Uterus (tissue), 4 donors: ENCODE measurements at places on chromosomes 11 and 22. TPM values are rescaled to one million over a fixed set of nuclear protein-coding genes. Genes with fewer than 3 reads are reported as not detected.
A peak's percentile ranks its signal among the peaks of the same experiment; 100 is the strongest.

GRCh38 chr11:108609682-108610081 lies 16.1 kb upstream of the EXPH5 start:
- H3K27ac ChIP-seq, result no peak overlapping the region
- no peak overlapping the region for H3K4me3 ChIP-seq
- no peaks in the 10 kb centered on the region for H3K36me3 ChIP-seq
- H3K27me3 ChIP-seq, result no peaks in the 10 kb centered on the region
- no peaks in the 10 kb centered on the region for H3K4me1 ChIP-seq

DNA sequence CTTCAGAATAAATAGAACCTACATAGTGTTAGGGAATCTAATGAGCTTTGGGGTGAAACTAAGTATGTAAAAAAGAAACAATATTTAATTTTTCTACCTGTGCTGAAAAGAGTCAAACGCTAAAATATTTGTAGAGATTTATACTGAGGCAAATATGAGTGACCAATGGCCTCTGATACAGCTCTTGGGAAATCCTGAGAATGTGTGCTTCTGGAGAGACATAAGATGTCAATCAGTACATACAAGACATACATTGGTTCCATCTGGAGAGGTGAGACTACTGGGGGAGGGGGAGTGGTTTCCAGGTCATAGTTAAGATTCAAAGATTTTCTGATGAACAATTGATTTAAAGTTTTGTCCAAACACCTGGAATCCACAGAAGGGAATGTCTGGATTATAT lies 970 bp downstream of the ASRGL1 start:
- H3K4me1 ChIP-seq, result no peaks in the 10 kb centered on the region
- H3K36me3 ChIP-seq, result no peaks in the 10 kb centered on the region
- peak overlapping the region; percentile 56 for H3K4me3 ChIP-seq
- no peaks in the 10 kb centered on the region for H3K27me3 ChIP-seq
- DNase-seq, result no peak
- no peak overlapping the region for H3K27ac ChIP-seq

The KRTAP5-10 gene
- total RNA-seq, result 0.37 TPM

GRCh38 chr22:48047722-48048500 lies 1285.5 kb downstream of the TBC1D22A start:
- no peak overlapping the region for H3K27ac ChIP-seq
- H3K36me3 ChIP-seq, result no peaks in the 10 kb centered on the region
- no peaks in the 10 kb centered on the region for H3K4me1 ChIP-seq

DNA sequence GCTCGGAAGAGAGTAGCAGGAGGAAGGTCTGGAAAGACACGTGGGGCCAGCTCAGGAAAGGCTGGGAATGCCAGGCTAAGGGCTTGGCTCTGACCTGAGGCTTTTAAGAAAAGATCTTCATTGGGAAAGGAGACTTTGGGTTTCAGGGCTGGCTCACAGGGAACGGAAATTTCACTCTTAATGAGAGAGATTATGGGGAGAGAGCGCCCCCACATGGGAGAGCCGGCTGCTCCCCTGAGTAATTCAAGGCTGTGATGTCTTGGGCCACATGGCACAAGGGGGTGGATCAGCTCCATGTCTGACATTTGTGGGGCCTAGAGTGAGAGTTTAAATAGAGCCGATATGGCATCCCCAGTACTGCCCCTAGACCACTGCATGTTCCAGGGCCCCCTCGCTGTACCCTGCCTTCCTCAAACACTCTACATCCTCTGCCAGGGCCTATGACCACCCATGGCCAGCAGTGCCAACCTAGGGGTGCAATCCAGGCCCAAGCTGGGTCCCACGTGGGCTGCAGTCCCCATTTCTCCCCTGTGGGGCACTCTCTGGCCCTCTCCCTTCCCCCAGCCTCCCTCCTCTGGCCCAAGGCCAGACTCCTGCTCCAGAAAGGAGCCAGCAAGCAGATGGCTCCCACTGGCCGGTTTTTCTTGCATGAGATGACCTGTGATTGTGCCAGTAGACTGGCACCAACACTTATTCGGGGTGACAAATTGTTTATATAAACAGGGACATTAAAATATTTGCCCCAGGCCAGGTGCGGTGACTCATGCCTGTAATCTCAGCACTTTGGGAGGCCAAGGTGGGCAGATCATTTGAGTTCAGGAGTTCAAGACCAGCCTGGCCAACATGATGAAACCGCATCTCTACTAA lies 75.2 kb downstream of the ISX start:
- no peaks in the 10 kb centered on the region for H3K27me3 ChIP-seq
- no peak overlapping the region for H3K27ac ChIP-seq
- no peak overlapping the region for H3K4me3 ChIP-seq
- no peak for DNase-seq
- no peaks in the 10 kb centered on the region for H3K36me3 ChIP-seq
